ENCODE measurements at places on chromosomes 4 and X. TPM values are rescaled to one million over a fixed set of nuclear protein-coding genes. Genes with fewer than 3 reads are reported as not detected.
A peak's percentile ranks its signal among the peaks of the same experiment; 100 is the strongest.

DNA sequence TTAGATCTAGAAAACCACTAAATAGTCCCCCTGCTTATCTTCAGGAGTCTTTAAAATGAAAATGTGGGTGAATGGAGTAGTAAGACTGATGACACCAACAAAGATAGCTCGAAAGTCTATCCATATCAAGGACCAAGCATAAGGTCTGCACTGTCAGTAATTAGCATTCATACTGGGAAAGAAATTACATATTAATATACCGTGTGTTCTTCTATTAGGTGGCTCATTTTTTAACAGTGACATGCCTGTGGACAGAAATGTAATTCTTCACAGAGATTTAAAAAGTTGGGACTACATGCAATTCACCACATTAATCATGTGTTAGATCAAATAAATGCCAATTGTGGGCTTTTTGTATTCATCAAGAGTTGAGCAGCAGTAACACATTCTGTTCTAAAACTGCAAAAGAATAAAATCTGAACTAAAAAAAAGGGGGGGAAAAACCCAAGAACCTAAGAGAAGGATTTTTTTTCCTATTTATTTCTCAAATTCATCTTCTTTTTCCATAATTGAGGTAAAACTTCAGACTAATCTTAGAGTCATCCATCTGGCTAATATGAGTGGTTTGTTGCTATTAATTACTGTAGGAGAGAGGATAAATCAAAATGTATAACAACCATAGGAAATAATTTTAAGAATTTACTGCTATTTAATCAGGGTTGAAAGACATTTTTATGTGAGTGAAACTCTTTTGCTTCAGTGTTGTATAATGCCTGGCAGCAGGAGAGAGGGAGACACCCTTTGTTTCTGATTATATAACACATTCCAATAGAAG lies 386.7 kb upstream of the IGFBP7 start:
- no peak for DNase-seq

ASB11 gene
- polyA plus RNA-seq = 14.3 TPM

HHIP gene
- polyA plus RNA-seq = 3.2 TPM

ANKRD37 gene
- 16.0 TPM for polyA plus RNA-seq

DNA sequence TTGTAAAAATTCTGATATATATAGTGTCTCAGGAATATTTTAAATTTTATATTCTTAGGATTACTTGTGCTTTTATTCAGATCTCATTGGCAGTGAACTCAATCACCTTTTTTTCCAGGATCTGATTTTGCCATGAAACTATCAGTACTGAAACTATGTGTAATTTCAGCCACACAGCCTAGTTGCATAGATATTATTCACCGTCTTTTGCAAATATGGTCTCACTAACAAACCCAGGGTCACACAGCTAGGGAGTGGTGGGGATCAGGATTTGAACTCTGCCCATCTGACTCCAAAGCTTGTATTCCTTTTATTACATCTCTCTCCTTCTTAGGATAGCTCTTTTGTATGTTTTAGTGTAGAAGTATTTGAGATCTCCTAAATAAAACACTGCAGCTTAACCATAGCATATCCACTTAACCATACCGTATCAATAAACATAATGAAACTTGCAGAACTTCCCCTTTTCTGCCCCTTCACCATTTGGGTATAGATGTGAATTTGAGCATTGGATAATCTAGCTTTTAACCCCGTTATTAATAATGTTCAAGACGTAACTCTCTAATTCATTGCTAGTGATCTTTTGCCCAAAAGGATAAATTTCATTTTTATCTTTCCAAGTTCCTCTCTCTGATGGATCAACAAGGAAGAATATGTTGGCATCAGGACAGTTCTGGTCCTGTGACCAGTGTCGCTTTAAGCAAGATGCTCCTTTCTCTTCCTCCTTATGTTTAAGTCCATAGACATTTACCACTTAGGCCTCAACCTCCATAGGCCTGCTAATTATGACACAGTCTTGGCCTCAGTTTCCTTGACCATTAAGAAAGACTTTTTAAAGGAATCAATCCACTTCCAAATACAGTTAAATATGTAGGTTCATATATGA lies 74.6 kb downstream of the RAPGEF2 start:
- DNase-seq = no peak

GRCh38 chrX:119997570-119997969 lies 54.0 kb upstream of the NKAP start:
- no peak for DNase-seq

GRCh38 chr4:90082449-90082848 lies 44.7 kb upstream of the CCSER1 start:
- DNase-seq = no peak

- DNase-seq = no peak
These were observed 2.7 kb downstream of the LEF1 start for GRCh38 chr4:108166038-108166437.

USP17L18 gene
- polyA plus RNA-seq = not detected

DNA sequence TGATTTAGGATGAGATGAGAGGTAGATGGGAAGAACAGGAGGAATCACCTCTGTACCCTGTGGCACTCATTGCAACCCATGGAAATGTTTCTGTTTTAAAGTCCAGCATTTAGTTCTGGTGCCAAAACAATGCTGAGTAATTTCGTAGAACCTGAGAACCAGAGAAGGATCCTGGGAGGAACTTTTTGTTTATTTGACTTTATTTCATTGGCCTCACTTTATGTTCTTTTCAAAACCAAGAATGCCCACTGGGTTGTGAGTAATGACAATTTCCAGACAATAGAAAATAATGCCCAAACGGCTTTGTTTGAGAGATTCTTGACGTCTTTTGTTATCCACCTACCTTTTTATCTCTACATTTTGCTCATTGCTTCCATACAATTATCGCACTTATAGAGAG lies 111.3 kb downstream of the SHROOM3 start:
- no peak for DNase-seq

- no peak for DNase-seq
These were observed 99.9 kb downstream of the DDX60 start for GRCh38 chr4:168218645-168219044.

GRCh38 chr4:13559413-13559812 lies 15.1 kb upstream of the NKX3-2 start:
- no peak for DNase-seq

DNA sequence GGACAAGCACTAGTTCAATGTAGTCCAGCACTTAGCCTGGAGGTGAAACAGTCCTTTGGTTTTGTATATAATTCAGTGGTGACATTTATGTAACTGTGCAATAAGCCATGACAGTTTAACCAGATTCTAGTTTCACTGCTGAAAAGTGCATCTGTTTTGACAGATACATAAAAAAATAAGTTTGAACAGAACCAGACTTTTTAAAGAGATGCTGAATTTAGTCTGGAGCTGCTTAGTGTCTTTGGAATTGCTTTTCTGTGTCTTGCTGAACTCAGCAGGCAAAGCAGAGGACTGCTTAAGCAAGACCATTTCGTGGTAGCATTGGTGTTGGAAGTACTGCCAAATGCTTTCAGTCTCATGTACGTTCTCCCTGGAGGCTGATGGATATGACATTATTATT lies 393.5 kb downstream of the MAPK10 start:
- no peak for DNase-seq

DNA sequence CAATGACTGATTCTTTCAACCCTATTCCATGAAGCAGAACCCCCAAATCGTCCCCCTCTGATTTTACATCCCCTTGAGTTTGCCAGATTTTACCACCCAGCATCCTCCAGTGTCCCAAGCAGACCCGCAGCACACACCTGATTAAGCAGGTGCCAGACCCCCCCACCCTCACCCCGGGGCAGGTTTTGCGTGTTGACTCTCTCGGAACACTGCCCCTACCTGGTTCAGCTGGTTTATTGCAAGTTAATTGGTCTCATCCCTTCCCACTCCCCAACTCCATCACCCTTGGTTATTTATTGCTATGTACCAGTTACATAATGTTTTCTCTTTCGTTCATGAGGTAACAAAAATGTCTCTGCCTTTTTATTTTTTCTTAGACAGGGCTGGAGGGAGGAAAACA lies 258.4 kb downstream of the BCOR start:
- no peak for DNase-seq

DNA sequence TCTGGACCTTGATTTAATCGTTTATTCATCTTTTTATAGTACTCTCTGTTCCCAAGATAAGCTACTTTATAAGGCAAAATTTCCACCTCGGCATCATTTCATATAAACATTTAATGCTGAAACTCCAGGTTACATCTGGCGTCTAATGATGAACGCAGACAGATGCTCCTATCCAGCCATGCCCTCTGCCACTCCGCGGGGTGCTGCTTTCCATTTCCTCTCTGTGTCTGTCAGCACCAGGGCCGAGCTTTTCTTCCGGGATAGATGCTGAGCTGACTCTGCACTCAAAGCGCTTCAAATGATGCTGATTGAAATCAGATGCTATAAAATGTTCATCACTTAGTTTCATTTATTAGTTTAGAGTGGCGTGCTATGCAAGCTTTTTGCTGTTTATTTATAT lies 80.5 kb upstream of the HELT start:
- DNase-seq = no peak

CT45A1 gene
- polyA plus RNA-seq = not detected

DNA sequence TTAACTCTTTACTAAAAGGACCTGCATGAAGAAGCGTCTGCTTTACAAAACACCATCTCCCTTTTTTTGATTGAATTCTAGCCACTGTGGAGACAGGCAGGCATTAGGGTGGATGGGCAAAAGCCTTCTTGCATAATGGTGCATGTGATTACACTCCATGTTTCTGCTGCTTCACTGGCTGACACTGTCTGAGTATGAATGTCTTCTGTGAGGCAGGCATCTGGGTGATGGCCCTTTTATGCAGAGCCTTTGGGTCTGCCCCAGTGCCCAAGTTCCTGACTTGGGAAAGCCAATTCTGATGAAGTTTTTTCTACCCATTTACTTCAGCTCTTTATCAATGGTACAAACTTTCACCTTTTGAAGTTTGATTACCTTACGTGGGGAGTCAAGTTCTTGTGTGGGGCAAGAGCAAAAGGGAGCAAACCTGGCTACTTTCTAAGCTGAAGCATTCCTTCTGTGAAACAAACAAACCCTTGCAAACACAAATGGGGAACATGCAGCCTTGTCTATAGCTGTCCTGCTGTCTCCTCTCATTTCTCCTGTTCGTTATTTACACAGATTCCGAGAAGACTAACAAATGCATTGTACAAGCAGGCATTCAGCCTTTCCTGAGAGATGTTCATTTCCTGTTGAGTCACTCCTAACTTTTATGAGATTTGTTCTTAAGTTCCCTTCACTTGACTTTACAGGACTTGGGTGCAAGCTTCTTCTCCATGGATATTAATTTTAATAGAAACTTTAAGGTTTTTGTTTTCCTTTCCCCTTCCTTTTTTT lies 301.9 kb downstream of the TLL1 start:
- DNase-seq = no peak

AMBN gene
- polyA plus RNA-seq = not detected

DNA sequence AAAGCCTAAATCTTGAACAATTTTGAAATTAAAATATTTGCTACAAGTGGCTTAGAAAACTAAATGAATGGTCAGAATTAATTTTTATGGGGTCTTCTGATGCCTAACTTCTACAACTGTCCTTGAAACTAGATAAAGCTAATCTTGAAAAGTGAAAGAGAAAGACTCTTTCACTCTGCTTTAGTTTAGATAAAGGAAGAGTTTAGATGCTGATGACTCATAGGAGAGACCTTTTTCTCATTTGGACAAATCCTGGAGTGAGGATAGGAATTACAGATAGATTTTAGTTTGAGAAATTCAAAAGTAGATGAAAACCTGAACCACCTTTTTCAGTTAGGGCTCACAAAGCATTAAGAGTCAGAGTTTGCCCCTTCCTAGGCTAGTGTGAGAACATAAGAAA lies 342.3 kb upstream of the GRID2 start:
- DNase-seq = no peak

- no peak for DNase-seq
These were observed 419.9 kb upstream of the SLIT2 start for GRCh38 chr4:19831644-19832285.

GYPB gene
- 3.0 TPM for polyA plus RNA-seq

DNA sequence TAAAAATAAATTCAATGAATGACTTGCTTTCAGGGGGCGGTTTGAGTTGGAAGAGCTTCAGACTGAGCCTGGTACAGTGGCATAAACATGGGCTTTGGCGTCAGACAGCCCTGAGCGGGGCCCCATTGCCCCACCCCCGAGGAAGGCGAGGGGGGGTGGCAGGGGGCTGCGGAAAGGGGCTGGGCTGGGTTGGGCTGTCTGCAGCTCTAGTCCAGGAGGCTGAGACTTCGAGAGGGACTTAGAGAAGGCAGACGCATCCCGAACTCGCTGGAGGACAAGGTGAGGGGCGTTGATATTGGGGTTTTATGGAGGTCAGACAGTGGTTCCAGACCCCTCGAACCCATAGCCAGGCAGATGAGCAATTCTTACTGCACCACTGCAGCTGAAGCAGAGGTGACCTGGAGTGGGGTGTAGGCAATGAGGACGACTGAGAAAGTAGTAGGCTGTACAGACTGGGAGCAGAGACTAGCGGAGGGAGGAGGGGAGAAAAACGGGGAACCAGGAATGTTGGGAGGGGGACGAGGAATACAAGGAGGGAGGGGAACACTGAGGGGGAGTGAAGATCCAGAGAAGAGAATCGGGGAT lies at the start of gene MAGED2:
Gene MAGED2, plus strand, starts transcription at position 222 of the 585 bp plus-strand sequence. CDS start 1,587 bp downstream, outside the sequence.
- peak; percentile 72 for DNase-seq

DNA sequence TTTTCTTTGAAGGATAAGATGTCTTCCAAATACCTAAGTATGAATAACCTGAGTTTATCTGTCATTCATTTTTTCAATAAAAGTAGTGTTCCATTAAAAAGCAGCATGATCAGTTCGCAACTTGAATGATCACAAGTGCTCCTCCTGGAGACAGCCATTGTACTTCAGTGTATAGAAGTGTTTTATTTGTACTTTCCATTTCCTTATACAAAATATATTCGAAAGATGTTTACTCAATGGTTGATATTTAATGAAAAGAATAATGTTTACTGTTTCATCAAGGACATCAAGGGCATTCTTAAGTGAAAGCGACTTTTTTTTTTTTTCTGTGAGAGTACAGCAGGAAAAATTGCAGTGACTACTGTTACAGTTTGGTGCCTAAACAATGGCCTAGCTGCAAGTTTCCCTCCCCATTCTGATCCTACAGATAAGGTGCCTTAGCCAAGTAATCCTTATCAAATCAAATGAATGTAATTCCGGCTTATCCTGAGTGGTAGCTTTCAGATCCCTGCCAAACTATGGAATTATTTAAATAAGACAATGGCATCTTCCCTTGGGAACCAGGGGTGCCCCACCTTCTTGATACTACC lies 69.0 kb upstream of the IL15 start:
- no peak for DNase-seq

AFF2 gene
- 1.0 TPM for polyA plus RNA-seq

DNA sequence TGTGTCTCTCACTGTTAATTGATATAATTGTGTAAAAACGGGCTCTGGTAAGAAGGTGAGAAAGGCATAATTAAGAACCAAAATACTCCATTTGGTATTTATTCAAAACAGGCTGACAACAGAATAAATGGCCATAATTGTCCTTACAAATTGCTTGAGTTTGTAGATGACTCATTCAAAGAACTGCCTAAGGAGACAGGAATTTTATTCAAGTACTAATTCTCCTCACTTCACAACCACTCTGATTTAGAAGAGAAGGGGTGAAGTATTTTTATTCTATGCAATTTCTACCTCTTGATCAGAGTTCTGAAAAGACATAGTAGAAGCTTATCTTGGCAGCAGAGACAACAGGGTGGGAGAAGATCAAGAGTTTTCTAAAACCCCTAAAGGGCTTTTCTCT lies 43.1 kb downstream of the ATP11C start:
- DNase-seq = no peak

Measured in hindlimb muscle (tissue), 1 donor.